NCI-H187 (cell line): ENCODE measurements at places on chromosomes 7 and 10.

- no peak for DNase-seq
Measured at GRCh38 chr7:100171087-100171681, 2.8 kb upstream of the GAL3ST4 start.

DNA sequence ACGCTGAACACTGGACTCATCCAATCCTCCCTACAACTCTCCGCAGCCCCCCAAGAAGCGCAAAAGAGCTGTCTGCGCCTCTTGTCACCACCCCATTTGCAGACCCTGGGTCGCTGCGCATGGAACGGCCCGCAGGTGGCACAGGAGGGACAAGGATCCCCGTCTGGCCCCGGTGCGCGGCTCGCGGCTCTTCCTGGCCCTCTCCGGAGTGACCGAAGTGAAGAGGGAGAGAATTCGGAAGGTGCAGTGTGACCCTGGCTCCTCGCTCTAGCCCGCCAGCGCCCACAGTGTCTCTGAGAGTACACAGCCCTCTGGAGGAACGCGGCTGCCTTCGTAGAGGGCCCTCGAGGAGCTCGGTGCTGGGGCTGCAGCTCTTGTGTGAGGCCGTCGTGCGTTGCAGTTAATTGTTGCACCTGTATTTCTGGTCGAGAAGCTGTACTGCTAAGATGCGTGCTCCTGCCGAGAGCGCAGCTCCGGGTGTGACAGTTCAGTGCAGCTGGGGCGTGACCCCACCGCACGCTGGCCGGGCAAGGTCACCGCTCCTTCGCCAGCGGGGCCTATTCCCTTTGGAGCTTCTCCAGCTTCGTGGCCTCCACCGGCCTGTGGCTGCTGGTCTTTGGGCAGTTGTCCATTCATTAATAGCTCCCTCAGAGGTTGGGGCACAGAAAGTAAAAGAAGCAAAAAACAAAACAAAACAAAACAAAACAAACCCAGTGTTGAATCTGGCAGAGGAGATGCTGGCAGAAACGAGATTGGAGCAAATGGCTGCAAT, 119.0 kb downstream of the SEC23IP start:
- DNase-seq = no peak

DNA sequence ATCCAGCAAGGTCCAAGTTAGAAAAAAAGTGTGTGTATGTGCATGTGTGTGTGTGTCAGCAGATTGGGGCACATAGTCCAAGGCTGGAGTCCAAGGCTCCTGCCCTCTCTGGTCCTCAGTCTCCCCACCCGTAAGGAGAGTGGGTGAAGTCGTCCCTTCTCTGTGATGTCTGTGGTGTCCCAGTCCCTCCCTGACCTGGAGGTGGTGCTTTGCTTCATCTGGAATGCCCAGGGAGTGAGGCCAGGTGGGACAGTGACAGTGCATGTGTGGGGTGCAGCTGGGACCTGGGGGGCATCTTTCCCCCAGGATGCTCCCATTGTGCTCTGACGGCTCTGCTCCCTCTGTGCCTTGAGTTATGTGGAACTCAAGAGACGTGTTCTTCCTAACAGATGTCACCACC, 18.0 kb downstream of the AQP1 start:
- no peak for DNase-seq

DNA sequence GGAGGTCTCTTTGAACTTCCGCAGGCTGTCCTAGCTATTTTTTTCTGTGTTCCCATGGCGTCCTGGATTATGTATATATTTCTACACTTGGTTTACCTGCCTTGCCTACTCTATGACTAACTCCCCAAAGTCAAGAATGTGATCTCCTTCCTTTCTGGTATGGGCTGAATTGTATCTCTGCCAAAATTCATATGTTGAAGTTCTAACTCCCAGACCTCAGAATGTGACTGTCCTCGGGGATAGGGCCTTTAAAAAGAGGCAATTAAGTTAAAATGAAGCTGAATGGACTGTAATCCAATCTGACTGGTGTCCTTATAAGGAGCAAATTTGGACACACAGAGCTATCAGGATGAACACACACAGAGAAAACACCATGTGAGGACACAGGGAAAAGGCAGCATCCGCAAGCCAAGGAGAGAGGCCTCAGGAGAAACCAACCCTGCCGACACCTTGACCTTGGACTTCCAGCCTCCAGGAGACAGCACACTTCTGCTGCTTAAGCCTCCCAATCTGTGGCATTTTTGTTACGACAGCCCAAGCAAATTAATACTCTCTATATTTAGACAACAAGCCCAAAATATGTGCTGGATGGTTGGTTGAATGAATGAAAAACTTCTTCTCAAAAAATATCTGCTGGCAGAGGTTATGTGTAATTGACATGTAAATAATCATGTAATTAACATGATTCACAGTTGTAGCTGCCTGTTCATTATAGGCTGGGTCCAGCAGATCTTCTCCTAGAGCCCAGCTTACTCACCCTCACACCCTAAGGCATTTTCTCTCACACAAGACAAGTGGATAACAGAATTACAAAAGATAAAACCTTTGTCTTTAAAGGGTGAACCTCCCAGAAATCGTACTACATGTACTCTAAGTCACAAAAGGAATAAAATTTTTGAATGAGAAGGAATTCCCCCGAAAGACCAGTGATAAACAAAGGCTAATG, 123.7 kb downstream of the CUBN start:
- DNase-seq = no peak

DNA sequence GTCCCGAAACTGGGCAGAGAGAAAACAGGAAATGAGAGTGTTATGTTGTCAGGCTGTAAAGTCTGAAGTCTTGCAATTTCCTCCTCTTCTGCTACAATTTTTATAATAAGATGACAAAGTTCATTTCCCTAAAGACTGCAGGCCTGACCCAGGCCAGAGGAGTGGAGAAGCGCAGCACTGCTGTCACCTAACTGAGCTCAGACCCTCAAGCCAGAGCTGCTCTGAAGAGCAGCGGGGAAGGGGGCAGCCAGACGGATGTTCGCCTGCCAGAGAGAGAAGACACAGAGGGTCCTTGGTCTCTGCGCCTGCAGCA, 12.6 kb upstream of the AOAH start:
- no peak for DNase-seq

DNA sequence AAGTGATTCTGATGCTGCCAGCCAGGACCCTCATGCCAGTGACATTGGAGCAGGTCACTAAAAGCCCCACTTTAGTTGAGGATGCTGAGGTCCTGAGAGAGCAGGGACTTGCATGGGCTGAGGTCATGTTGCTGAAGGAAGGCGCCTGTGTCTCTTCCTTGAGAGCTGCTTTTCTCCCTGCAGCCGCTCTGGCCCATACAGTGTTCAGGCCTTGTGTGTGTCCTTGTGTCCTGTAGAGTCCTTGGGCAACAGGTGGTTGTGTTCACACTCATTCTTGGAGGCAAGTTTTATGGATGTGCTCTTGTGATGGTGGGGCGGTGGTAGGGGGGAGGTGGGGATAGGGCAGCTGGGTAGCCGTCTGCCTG, 33.3 kb downstream of the TSPAN14 start:
- DNase-seq = no peak

DNA sequence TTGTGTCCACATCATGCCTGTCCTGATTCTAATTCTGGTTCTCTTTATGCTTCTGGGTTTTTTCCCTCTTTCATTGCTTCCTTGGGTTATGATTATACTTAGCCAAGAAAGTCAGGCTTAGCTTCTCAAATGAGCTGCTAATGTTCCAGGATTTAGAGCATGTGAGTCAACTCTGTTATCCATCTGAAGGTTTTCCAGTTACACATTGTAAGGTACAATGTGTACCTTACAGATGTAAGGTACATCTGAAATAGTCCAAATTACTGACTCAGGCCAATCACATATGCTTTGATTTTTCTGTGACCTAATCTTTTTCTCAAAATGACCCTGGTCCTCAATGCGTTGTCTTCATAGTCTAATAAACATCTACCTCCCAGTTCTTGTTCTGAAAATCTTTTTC, 13.3 kb upstream of the MIOS start:
- DNase-seq = no peak

- no peak for DNase-seq
Measured at GRCh38 chr10:106559442-106559841, 605.1 kb downstream of the SORCS1 start.

- no peak for DNase-seq
Measured at GRCh38 chr10:84261236-84261915, 16.5 kb downstream of the RGR start.

- no peak for DNase-seq
Measured at GRCh38 chr7:155669717-155670505, 25.4 kb downstream of the RBM33 start.

- DNase-seq = no peak
Measured at GRCh38 chr7:28688174-28688573, 270.0 kb downstream of the TRIL start.

GRCh38 chr7:108452707-108453106, 3.5 kb downstream of the NRCAM start:
- no peak for DNase-seq

DNA sequence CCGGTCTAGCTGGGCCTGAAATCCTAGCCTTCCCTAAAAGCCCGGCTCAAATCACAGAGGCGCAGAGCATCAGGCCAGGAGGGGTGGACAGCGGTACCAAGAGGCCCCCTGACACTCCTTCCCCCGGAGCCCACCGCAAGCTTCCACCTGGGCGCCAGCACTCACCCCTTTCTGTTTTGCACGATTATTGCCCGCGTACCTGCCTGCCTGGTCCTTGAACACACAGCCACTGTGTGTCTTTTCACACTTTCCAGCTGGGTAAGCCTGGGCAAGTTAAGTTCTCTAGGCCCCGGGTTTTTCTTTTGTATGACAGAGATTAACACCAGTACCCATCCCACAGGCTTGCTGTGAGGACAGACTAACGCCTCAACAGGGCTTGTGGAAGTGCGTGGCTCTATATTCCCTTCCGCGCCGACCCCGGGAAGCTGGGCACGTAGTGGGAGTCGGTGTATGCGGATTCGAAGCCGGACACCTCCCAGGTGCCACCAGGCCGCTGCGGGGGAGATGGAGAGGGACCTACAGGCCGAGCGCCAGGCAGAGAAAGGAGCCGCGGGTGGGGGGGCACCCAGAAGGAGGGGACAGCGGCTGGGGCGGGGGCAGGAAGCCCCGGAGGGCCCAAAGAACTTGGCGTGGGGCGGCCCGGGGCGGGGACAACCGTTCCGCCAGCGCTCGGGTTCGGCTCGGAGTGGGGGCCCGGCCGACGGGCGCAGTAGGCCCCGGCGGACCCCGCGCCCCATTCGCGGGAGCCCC, 792 bp downstream of the ZNF746 start:
- DNase-seq = no peak

DNA sequence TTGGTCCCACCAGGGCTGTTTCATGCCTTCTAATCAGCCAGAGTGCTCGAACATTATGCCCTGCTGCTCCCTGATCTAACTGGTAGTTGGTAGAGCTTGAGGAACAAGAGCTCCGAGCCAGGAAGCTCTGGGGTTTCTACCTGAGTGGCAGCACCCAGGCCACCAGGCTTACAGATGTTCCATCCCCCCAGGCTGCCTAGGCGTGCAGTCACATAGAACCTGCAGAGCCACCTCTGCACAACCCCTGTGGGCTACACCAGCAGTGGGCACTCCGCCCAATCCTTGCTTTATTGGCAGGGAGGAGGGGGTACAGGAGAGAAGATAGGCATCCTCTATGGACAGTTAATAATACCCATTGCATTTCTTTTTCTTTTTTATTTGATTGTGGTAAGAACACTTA, 21.8 kb downstream of the MAP3K8 start:
- no peak for DNase-seq

DNA sequence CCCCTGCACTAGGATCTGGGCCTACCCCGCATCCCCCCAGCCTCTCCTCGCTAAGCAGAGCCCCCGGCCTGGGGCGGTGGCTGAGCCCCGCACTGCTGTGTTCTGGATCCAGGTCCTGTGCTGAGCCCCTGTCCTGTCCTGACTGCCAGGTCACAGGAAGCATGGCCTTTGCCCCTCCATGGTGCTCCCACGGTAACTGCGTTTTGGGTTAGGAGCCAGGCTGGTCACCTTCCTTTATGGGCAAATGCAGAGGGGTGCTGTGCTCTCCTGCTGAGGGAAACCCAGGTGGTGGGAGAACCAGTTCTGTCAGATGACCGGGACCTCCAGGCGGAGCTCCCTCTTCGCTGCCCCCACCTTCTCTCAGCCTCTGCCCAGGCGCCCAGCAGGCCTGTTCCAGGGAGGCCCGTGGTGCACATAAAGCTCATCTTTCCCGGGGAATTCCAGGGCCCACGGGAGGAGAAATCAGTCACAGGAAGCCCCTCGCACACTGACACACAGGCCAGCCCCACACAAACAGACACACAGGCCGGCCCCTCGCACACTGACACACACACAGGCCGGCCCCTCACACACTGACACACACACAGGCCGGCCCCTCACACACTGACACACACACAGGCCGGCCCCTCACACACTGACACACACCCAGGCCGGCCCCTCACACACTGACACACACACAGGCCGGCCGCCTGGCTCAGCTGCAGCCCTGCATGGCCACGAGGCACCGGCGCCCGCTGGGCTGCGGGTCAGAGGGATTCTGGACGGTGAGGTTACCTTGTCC, 75.6 kb downstream of the CFAP46 start:
- DNase-seq = no peak

- DNase-seq = no peak
Measured at GRCh38 chr7:30931161-30931928, 19.7 kb downstream of the AQP1 start.

- DNase-seq = no peak
Measured at GRCh38 chr7:43516581-43517342, 66.1 kb upstream of the STK17A start.

DNA sequence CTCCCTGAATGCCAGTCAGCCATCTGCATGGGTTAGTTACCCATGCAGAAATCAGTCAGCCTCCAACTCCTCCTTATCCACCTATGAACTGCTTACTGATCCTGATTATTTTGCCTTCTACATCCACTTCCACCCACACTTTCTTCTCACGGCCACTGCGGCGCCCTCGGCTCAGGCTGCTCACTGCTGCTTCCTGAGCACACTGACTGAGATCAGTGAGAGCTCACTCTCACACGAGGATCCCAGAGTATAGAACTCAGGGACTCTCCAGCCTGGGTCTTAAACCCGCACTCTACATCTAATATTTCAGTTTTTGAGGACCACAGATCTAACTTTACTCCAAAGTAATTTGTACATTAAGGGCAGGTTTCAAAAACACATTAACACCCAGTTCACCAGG, 64.4 kb downstream of the GRB10 start:
- no peak for DNase-seq

DNA sequence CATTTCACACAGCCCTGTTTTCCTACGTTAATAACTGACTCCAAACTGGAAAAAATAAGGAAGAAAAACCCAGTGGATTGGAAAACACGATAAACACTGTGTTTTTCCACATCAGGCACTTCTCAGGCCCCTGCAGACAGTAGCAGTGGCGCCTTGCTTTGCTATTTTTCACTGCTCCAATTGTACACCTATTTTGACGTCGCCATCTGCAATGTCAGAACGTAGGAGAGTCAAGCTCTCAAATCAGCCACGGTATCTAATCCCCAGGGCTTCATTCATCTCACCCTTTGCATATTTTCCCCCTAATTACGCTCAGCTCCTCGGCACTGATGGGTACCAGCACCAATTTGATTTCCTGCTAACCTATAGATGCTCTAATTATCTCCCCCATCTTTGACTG, 338.1 kb upstream of the GALNT17 start:
- no peak for DNase-seq

DNA sequence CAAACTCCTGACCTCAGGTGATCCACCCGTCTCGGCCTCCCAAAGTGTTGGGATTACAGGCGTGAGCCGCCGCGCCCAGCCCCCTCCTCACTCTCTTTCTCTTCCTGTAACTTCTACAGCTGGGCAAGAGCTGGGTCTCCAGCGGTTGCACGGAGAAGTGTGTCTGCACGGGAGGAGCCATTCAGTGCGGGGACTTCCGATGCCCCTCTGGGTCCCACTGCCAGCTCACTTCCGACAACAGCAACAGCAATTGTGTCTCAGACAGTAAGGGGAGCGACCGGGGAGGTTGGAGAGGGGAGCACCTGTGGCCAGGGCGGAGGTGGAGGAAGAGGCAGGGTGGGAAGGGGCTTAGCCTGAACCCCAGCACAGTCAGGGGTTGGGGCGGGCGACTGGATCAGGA, 41.4 kb downstream of the EPHB4 start:
- no peak for DNase-seq
